ENCODE measurements at places on chromosomes 7 and 10. TPM values are rescaled to one million over a fixed set of nuclear protein-coding genes. Genes with fewer than 3 reads are reported as not detected.

GRCh38 chr10:86363184-86363832 is 3.3 kb downstream of the GRID1 start:
- no peak for DNase-seq

- DNase-seq, result no peak
These were observed 8.3 kb downstream of the ATOH7 start for GRCh38 chr10:68223535-68224165.

- no peak for DNase-seq
These were observed 84.4 kb downstream of the RGS10 start for GRCh38 chr10:119457966-119458766.

GRCh38 chr7:14899030-14899429 is 3.5 kb downstream of the DGKB start:
- no peak for DNase-seq

GRCh38 chr10:61010863-61011262 is 66.9 kb upstream of the RHOBTB1 start:
- DNase-seq, result no peak

GRCh38 chr7:83038787-83039186 is 123.9 kb downstream of the PCLO start:
- DNase-seq, result no peak

DNA sequence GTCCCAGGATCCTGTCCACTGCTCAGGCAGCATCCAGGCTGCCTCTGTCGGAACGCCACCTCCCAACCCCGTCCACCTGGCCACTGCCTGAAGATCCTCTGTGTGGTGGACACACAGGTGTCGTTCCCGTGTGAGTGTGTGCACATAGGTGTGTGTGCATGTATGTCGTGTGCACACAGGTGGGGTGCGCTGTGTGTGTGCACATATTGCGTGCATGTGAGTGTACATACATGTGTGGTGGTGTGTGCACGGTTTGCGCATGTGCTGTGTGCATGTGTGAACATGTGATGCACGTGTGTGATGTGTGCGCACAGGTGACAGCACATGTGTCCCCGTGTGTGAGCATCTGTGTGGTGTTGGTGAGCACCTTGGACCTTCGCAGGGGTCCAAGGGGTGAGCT is 7.1 kb downstream of the TMEM184A start:
- no peak for DNase-seq

DNA sequence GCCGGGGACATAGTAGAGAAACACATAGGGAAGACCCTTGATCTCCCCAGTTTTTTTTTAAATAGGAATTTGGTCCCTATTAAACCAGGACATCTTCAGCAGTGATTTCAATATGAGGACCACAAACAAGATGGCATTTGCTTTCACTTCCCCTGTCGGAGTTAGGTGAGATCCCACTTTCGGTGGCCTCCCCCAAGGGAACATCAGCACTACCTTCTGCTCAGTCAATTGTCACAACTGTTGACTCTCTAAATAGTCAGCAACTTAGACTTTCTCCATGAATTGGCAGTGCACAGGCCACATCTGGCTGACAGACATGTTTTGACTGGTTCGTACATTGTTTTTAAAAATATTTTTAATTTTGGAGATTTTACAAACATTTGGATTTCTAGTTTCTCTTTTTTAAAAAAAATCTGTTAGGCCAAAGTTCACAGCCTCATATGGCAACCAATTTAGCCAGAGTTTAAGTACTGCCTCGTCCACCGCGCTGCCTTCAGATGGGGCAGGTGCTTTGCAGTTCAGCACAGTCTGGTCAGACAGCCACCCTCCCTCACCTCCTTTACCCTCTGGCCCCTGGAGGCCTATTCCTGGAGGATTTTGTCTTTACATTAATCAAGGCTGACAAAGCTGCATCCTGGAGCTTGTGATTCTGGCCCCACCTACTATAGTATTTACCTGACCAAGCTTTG is 139.2 kb upstream of the PRR15 start:
- DNase-seq, result no peak

DNA sequence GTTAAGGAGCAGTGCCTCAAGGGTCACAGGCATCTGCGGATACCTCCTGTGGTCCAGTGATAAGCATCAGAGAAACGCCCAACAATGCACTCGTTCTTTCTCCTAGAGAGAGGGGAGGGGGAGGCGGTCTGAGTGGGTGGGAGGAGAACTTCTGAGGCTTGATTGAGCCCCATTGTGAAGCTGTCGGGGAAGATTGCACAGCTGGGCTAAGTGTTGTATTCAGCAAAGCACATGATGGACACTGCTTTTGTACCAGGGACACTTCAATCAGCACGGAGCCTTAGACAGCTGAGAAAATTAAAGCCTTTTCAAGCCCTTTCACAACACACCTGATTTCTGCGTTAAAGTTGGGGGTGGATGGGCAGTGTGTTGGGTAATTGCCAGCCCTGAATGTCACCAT is 230.3 kb upstream of the GHITM start:
- DNase-seq, result no peak

DNA sequence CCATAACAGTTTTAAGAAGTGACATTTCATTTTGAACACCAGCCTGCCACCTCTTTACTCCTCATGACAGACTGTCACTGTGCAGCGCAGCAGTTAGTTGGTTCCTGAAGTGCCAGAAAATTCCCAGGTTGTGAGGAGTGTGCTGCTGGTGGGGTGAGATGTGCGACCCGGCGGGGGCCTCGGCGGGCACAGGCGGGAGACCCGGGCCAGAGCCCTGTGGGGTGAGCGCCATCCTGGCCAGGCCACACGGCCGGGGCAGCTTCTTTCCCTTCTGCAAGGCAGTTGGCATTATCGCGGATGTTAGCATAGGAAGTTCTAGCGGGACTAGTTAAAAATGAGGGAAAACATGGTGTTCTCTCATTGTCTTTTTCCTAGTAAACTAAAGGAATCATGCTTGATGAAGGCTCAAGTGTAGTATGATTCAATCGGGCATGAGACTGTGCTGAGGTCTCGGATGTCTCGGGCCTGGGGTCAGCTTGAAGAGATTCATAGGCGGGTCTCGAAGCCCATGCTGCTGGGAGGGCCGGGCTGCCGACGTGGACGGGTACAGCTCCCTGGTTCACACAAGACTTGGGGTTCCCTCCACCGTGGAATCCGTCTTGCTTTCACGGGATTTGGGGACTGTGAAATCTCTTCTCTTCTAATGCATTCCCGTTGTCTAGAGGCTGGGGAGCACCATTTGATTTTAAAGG is 56.1 kb downstream of the MGMT start:
- no peak for DNase-seq

GRCh38 chr7:95295397-95295796 is 28.9 kb downstream of the PON1 start:
- no peak for DNase-seq

DNA sequence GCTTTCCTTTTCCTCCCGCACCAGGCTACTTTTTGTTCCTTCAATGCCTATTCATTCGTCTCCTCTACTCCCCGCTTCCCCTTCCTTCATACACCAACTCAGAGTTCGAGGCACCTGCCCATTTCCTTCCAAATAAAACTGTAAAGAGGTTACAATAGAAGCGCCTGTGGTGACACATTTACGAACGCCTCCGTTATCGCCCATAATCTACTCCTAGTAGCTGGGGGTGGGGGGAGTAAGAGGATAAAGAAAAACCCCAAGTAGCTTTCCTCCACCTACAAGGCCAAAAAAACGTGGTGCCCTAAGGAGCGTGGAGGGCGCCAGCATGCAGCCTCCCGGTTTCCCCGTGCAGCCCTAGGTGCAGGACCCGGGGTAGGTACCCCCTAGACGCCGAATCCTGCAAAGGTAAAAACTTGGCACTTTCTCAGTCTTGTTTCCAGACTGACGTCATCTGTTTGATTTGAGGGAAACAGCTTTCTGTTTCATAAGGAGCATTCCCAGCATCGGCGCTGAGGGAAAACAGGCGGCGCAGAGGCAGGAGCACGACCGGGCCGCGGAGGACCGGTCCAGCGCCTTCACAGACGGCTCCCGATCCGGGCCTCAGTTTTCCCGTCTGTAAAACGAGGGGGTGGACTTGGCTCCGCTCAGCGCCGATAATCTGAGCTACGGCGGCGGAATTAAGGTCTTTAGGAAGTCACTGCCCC is 922 bp downstream of the PPA1 start:
- DNase-seq, result peak; percentile 75

- DNase-seq, result no peak
These were observed 730.6 kb upstream of the VSTM2A start for GRCh38 chr7:53811555-53812079.

DNA sequence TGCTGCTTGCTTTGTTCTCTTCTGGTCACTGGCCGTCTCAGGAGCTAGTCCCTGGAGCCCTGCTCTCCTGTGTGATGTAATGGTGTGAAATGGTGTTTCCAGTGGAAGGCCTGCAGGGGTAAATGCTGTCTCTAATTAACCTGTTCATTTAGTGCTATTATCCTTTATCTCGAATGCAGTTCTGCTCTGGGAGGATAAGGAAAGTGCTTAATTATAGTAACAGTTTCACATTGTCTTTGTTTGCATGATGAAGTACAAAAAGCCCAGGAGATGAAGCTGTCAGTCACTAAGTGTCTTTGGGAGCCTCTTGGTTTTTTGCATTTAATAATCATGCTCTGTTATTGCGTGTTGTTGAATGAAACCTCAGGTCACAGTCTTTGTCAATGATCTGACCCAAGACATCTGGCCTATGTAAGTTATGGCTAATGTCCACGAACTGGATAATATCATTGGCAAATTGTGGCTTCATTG is 755.3 kb upstream of the GALNT17 start:
- DNase-seq, result no peak

DNA sequence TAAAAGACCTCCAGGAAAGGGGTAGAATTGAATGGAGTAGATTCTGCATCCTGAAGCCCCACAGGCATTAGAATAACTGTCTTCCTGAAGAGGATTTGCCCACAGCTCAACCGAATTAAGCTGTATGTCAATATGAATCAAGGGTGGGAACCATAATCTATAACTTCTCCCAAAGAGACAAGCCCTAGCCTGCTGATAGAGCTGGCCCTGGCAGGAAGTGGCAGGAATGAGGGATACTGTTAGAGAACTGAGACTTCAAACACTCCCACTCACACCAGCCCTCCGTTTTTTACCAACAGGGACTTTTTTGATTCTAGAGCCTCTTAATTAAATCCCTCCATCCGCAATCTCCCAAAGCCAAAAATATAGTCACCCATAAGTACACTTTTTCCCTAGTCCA is 12.2 kb upstream of the DUSP5 start:
- no peak for DNase-seq

- peak; percentile 41 for DNase-seq
These were observed 54.7 kb upstream of the BICC1 start for GRCh38 chr10:58457761-58458616.

GRCh38 chr7:157525491-157525915 is 188.7 kb downstream of the DNAJB6 start:
- DNase-seq, result no peak

GRCh38 chr7:130946114-130946513 is 212.1 kb upstream of the KLF14 start:
- DNase-seq, result no peak

DNA sequence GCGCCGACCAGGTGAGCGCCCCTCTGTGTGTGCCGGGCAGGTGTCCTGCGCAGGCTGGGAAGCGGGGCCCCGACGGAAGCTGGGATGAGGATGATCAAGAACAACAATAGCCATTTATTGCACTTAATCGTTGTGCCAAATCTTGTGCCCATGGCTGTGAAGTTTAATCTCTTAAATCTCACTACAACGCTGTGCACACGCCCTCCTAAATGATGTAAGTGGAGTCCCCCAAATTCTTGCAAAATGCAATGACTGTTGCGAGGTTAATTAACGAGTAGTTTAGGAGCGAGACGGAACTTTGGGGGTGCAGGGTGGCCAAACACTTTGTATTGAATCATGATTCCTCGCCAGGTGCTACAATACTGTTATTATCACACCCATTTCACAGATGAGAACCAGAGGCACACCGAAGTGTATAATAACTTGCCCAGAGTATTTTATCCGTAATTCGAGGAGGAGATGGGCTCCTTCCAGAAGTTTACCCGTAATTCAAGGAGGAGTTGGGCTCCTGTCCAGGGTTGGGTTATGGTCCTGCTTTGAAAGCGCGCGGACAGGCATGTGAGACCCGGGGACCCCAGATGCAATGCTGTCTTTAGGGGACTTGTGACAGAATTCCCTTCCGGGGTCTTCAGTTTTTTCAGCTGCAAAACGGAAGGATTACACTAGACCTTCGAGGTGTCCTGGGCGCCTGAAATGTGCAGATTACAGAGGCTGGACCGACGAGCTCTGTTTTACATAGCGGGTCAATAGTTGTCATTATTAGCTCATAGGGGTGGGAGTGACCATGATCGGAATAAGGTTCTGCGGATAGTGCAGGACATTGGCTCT is 1.0 kb downstream of the FFAR4 start:
- no peak for DNase-seq

GRCh38 chr7:81264116-81264515 is 345.3 kb upstream of the SEMA3C start:
- peak; percentile 73 for DNase-seq

- DNase-seq, result no peak
These were observed 115.6 kb downstream of the ATXN7L1 start for GRCh38 chr7:105760551-105761447.

DNA sequence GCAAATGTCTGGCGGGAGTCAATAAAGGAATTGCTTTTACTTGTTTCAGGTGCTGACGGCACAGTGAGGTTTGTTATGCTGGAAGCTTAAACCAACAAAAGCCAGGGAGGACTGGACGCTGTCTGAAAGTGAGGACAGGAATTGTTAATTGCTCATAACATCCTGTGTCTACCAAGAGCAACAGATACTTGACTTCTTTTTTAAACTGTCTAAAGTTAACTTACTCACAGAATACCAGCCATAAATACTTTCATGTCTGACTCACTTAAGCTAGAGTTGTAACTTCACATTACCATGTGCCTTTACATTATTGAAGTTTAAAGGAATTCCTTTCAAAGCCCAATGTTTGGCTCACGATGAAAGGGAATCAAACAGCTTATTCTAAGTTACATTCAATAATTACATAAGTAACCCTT is 252.7 kb upstream of the SHH start:
- DNase-seq, result no peak

DNA sequence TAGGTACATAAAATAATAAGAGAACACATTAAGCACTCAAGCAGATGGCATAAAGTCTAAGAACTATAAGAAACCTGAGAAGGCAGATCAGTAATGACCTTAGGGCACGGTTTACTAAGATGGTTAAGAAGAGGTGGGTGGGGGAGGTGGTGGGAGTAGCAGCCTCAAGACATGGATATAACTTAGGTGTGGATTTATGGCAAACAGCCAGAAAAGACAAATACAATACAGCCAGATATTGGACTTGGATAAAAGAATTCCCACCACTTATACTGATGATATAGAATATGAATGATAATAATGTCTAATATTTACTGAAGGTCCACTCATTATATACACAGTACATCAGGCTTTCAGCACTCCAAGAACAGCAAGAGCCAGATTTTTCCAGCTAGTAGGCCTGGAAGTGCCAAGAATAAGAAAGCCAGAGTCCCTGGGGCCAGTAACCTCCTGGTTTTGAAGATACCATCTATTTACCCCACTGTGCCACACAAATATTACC is 11.9 kb downstream of the DPY19L1 start:
- no peak for DNase-seq

EXOC6 gene
- total RNA-seq, result 13.2 TPM

TIAL1 gene
- 34.9 TPM for total RNA-seq

DNAJC9 gene
- total RNA-seq, result 5.9 TPM

SPDYE16 gene
- not detected for total RNA-seq

AFAP1L2 gene
- 10.5 TPM for total RNA-seq

CYP26A1 gene
- not detected for total RNA-seq

TEX36 gene
- total RNA-seq, result not detected

CFAP46 gene
- total RNA-seq, result 0.52 TPM

GNAT3 gene
- 0.26 TPM for total RNA-seq

NEURL1 gene
- 25.7 TPM for total RNA-seq

HABP2 gene
- 10.6 TPM for total RNA-seq

BMPER gene
- 0.33 TPM for total RNA-seq
